ENCODE measurements at places on chromosomes 6 and 20.

- DNase-seq: no peak
Measured at GRCh38 chr6:134689177-134689576, 260.7 kb downstream of the ALDH8A1 start.

DNA sequence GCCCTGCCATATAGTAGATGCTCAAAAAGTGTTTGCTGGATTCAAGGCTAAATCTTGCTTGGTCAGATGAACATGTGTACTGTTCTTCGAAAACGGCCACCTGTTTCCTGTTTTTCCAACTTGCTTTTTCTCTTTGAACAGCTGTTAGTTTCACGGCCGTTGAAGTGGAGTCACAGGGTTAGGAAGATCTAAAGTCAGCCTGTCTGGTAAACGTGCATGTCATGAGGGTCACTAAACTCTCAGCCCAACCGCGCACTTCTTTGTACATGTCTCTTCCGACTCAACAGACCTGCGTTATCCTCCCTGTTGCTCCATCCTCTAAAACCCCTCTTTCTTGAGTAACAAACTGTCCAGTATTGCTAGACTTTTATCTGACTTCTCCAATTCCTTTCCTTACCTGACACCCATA is 93.2 kb upstream of the MAN1A1 start:
- DNase-seq: peak; percentile 49

- DNase-seq: no peak
Measured at GRCh38 chr6:169999367-169999766, 247.9 kb downstream of the ERMARD start.

GRCh38 chr20:9243986-9244385 is 175.1 kb downstream of the PLCB4 start:
- no peak for DNase-seq

GRCh38 chr6:1679688-1680068 is 70.0 kb downstream of the FOXC1 start:
- DNase-seq: no peak

- DNase-seq: no peak
Measured at GRCh38 chr6:86148586-86148985, 505.9 kb upstream of the SYNCRIP start.

DNA sequence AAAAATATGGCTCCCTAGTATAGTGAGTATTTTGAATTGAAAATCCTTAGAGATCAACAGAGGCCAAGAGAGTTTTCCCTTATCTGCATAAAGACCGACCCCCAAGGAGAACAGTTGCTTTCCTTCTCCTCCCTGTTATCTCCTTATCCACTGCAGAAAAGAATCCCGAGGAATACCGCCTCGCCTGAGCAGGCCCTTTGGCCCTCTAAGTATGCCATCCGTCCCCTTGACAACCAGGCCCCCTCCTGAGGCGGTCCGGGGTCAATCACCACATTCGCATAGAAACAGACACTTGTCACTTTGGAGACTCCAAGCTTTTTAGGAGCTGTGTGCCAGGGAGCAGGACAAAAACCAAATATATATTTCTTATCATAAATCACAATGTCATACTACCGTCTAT is 15.9 kb upstream of the GGTLC1 start:
- no peak for DNase-seq

DNA sequence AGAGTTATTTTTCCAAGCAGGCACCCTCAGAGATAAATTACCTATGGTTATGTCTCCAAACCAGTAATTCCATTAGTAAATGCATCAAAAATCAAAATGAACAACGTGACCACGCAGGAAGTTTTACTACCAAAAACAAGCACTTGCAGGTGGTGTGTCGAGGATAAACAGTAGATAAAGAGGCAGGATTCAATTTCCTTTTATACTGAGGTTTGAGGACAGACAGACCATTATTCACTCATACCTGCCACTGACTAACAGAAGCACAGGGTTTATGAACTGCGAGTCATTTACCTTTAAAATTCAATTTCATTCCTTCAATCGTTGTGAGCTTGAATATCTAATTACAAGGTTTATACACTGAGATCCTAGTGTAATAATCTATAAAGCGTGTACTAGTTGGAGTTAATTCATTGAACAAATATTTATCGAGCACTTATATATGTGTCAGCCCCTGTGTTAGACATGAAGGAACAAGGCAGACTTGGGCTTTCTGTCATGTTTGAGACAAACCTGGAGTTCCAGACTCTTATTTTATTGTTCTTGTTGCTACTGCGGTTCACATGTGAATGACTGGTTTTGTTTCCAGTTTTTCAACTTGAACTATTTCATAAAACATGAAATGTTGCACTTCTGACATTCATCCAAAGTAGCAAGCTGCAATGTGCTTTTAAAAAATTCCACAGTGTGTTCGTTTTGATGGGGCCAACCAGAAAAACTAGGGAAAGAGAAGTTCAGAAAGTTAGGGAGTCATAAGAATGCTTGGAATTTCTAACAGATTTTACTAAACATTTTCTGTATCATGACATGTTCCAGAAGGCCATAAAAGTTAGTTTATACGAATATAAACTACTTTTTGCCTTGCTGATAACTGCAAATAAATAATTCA is 205.6 kb downstream of the UST start:
- DNase-seq: no peak

DNA sequence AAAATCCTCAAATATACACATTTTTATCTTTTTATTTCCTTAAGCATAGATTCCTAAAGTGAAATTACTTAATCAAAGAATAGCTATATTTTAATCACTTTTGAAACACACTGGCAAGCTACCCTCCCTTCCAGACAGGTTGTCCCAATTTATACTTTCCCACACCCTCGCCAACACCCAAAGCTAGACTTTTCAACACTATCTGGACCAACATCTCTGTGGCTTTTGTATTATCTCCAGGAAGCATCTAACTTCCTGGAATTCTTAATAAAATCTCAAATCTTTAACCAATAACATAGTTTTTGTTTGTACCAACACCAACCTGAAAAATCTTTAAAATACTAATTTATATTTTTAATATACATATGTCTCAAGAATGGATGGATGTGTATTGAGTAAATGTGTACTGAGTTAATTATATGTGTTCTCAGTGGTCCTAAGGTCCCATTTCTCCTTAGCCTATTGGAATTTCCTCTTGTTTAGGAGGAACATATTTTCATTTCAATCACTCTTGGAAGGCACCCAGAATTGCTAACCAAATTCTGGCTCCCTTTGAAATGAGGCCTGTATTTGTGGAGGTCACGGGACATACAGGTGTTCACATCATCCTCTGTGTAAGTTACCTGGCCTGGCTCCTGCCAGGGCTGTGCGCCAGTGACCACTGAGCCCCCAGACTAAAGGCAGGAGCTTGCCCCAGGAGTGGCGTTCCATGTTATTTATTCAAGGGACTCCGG is 17.4 kb upstream of the GFOD1 start:
- DNase-seq: no peak

DNA sequence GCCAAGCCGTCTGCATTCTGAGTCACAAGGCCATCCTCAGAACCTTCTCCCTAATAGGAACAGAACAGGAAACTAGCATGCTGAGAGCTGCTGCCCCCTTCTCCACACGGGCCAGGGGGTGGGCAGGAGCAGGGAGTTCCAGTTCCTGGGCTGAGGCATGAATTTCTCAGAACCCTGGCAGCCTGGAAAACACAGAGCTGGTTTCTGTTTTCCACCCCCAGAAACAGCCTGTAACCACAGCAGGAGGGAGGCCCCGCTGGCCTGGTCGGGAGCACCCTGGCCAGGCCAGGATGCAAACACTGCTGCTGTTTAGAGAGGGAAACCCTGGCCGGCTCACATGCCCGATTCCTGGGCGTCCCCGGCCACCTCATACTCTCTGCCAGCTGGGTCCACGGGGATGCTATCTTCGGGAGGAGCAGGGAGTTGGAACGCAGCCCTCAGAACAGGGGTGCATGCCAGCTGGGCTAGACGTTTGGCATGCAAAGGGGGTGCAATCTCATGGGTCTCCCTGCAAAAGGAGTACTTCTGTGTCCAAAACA is 130.1 kb downstream of the NFATC2 start:
- DNase-seq: no peak

DNA sequence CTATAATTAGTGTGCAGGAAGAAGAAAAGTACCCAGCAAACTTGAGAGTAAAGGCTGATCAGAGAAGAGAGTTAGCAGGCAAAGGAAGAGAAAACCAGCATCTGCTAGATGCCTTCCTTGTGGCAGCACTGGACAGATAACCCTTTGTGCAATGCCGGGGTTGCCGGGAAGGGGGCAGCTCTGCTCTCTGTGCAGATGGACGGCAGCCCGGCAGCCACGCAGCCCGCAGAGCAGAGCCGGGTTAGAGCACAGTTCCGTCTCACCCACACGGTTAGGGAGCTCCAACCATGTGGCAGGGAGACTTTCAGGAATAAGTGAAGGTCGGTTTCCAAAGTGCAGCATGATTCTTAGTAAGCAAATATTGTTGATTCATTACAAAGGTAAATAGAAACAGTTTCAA is 80.0 kb upstream of the RPS6KA2 start:
- peak; percentile 44 for DNase-seq

- DNase-seq: no peak
Measured at GRCh38 chr6:155880900-155881299, 425.3 kb upstream of the NOX3 start.

DNA sequence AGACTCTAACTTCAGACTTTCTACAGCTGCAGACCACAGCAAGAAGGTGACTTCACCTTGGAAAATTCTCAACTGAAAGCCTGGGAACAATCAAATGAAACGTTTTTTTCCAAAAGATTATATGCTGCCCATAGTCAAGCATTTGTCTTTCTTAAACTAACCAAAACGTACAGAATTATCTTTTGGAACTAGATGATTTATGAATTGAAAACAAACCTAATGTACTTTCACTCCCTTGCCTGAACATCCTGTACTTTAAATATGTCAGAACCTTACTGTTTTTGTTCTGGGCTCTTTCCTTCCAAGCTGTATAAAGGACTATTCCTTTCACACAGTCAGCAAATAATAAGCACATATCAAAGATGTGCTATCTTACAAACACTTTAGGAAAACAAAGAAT is 62.4 kb upstream of the TNFAIP3 start:
- DNase-seq: no peak

- DNase-seq: peak; percentile 56
Measured at GRCh38 chr6:46704562-46704961, 16.9 kb downstream of the TDRD6 start.

- DNase-seq: no peak
Measured at GRCh38 chr6:140041056-140041455, 666.6 kb upstream of the CITED2 start.

DNA sequence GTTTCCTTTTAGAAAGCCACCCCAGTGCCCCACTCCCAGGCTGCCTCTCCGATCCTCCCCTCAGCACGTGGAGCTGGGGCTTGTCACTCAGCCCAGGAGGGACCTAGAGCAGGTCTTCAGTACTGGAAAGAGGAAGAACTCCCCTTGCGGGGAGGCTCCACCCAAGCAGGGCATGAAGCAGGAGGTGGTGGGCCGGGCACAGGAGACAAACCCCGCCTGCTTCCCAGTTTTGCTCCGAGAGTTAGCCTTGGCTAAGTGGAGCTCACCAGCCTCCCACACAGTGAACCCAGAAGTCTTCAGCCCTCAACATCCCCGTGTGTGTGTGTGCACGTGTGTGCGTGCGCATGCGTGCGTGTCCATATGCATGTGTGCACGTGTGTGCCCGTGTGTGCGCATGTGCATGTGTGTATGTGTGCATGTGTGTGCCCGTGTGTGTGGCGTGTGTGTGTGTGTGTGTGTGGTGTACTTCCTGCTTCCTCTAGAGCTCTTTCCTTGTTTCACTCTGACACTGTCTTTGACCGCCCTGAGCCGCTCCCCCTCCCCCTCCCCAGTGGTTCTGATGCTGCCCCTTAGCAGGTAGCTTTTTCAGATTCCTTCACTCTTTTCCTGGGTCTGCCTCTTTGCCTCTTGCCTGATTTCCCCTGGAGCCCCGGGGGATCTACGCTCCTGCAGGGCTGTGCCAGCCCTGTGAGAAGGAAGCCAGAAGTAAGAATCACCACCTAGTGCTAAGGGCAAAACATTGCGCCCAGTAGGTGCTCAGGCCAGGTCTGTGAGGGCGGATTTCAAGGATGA is 239.8 kb downstream of the CDC5L start:
- no peak for DNase-seq

- no peak for DNase-seq
Measured at GRCh38 chr6:158707120-158707820, 57.4 kb downstream of the SYTL3 start.

DNA sequence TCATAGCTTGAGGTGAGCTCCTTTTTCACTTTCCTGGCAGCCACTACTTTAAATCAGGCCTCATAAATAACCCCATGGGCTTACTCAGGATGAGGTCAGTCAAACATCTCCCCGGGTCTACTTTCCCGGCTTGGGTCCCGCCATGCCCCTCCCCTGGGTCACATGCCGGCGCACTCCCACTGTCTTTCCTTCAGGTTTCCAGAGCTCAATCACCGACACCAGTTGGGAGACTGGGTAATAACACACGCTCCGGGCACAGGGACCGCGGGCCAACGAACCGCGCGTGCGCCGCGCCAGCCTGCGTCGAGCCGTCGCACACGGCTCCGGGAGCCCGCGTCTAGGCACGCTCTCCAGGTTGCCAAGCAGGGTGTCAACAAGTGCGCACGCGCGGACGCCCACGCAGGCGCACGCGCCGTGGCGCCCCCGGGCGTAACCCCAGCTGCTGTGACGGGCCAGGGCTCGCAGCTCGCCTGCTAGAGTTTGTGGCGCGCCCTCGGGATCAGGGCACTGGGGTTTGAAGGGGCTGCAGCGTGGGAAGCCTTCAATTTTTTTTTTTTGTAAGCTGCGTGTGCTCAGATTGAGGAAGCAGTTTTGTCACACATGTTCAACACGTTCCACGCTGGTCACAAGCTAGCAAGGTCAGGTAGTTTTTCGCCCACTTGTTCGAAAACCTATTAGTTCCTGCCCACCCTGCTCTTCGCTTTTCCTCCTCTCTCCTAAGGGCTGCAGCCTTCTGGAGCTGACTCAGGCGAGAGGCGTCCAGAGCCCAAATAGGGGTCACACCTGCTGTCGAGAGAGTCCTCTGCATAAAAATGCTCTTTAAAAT is 31.8 kb downstream of the TFAP2B start:
- DNase-seq: no peak

DNA sequence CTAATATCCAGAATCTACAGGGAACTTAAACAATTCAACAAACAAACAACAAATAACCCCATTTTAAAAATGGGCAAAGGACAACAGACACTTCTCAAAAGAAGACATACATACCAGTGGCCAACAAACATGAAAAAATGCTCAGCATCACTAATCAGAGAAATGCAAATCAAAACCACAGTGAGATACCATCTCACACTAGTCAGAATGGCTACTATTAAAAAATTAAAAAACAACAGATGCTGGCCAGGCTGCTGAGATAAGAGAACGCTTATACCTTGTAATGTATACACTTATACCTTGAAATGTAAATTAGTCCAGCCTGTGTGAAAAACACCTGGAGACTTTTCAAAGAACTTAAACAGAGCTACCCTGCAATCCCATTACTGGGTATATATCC is 166.8 kb downstream of the IBTK start:
- DNase-seq: no peak

GRCh38 chr6:26043384-26044139 is 43.7 kb upstream of the HFE start:
- no peak for DNase-seq

GRCh38 chr6:113649276-113649675 is 207.9 kb upstream of the MARCKS start:
- DNase-seq: no peak

DNA sequence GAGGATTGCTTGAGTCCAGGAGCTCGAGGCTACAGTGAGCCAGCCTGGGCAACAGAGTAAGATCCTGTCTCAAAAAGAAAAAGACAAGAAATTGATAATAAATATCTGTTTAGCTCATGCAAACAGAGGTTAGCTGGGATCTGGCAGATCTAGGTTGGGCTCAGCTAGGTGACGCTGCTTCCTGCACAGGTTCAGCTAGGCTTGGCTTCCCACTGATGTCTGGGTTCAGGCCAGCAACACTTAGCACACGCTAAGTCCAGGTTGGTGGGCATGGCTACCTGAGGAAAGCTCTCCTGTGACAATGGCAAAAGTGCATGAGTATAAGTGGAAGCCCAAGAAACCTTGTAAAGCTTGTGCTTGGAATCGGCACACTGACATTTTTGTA is 48.7 kb downstream of the RIN2 start:
- no peak for DNase-seq
